Activated naive CD4-positive, alpha-beta T cell (primary cell): ENCODE measurements at places on chromosomes 1 and 21.
A peak's percentile ranks its signal among the peaks of the same experiment; 100 is the strongest.

- no peak for DNase-seq
Observed at GRCh38 chr1:1755852-1756251, 22.4 kb downstream of the NADK start.

DNA sequence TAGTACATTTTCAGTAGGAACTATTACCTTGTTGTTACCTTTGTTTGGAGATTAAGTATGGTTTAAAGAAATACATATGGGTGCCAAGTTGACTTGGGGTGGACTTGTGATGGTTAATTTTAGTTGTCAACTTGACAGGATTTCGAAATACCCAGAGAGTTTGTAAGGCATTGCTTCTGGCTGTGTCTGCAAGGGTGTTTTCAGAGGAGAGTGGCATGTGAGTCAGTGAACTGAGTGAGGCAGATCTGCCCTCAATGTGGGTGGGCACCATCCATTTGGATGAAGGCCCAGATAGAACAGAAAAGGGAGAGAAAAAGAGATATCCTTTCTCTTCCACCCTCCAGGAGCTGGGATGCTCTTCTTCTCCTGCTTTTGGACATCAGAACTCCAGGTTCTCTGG lies 315.5 kb downstream of the GPATCH2 start:
- no peak for DNase-seq

- DNase-seq, result no peak
Observed at GRCh38 chr1:214012418-214012817, 24.6 kb downstream of the PROX1 start.

- DNase-seq, result no peak
Observed at GRCh38 chr1:24920533-24920925, 9.5 kb downstream of the RUNX3 start.

DNA sequence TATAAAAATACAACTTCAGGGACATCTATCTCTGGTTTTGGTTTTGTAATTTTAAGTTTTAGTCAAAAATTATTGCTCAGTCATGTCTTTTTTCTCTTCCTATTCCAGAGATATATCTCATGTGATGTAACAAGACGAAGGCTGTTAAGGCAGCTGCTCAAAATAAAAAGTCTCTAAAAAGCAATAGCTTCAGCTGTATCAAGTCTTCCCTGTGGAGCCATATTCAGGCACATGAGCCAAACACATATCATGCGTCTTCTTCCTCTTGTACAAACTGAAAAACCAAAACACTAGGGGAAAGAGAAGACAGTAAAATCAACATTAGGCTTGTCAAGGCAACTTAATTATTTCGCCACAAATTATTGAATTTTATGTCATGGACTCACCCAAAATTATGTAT lies 240.7 kb downstream of the NRIP1 start:
- no peak for DNase-seq

DNA sequence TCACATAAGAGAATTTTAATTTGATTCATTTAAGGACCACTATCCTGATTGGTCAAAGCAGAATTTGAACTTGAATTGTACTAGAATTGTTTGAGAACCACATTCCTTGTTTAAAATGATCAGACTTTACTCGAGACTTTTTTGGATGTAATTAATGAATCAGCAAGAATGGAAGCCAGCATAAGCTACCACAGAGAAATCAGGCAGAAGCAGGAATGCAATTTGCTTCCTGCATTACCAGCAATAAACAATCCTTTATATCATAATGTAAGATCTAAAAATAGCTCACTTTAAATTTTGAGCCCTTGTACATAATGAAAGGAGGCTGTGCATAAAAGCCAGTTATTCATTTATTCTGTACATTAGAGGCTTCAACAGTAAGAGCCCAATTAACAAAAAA lies 119.8 kb upstream of the BACE2 start:
- no peak for DNase-seq

DNA sequence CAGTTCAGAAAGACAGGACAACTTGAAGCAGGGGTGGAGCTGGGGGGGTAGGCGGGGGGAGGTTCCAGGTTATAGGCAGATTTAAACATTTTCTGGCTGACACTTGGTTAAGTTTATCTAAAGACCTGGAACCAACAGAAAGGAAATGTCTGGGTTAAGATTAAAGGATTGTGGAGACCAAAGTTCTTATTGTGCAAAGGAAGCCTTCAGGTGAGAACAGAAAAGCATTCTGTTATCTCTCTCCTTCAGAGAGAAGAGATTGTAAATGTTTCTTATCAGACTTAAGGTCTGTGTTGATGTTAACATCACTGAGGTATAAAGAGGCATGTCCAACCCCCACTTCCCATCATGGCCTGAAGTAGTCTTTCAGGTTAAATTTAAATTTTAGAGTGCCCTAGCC lies 3.7 kb upstream of the ACADM start:
- DNase-seq, result no peak

DNA sequence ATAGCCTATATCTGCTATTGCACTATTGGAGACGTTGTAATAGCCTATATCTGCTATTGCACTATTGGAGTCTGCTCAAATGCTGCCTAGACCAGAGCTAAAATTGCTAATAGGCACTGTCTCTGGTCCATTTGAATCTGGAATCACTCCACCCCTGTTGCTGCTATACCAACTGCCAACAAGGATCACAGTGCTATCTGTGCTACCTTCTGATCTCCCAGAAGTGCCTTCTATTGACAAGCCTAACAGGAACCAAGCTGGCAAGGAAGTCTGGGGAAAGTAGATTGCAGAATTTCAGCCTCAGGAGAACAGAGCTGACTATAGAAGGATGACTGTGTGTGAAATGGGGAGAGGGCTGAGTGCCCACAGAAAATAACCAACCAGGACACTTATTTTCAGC lies 15.9 kb downstream of the RWDD3 start:
- no peak for DNase-seq

- no peak for DNase-seq
Observed at GRCh38 chr1:30707412-30708360, 15.7 kb downstream of the MATN1 start.

- no peak for DNase-seq
Observed at GRCh38 chr1:109910963-109911798, 532 bp downstream of the CSF1 start.

DNA sequence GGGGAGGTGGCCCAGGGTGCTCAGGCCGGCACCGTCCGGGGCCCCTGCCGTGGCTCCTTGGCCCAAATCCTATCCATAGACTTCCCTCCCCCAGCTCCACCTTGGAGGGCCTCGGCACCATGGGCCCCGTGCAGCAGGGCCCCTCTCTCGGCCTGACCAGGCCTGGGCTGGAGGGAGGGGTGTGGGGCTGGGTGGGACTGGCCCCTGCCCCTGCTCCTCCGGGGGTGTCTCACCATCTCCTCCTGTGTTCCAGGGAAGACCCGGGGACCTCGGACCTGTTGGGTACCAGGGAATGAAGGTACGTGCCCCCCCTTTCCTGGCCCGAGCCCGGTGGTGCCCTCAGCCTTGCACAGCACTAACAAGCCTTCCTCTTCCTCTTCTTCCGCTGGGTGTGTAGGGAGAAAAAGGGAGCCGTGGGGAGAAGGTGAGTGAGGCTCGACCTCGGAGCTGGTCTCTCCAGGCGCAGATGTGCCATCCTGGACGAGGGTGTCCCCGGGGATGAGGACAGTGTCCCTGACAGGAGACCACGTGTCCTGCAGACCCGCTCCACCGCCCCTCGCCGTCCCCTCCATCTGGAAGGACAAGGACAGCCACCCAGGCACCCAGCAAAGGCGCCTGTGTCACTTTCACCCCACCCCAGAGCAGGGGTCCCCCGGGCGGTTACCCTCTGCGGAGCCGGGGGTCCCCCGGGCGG lies 7.9 kb downstream of the COL6A1 start:
- no peak for DNase-seq

DNA sequence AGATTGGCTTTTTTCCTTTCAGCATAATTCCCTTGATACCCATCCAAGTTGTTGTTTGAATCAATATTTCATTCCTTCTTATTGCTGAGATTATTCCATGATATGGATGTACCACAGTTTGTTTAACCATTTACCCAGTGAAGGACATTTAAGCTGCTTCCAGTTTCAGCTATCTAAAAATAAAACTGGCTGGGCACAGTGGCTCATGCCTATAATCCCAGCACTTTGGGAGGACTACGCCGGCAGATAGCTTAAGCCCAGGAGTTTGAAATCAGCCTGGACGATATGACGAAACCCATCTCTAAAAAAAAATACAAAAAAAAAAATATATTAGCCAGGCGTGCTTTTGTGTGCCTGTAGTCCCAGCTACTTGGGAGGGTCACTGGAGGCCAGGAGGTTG lies 32.6 kb downstream of the SEMA6C start:
- no peak for DNase-seq

DNA sequence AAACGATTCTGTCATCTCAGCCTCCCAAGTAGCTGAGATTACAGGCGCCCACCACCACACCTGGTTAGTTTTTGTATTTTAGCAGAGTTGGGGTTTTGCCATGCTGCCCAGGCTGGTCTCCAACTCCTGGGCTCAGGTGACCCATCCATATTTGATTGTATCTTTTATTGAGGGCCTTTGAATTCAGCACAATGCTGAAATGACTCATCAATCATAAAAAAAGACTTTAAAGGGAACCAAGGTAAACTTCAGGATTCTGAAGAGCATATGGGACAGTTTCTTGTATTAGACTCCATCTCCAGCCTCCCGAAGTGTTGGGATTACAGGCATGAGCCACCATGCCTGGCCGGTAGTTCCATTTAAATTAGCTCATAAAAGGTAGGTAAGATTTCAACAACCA lies 232.2 kb downstream of the SETD4 start:
- DNase-seq, result no peak

DNA sequence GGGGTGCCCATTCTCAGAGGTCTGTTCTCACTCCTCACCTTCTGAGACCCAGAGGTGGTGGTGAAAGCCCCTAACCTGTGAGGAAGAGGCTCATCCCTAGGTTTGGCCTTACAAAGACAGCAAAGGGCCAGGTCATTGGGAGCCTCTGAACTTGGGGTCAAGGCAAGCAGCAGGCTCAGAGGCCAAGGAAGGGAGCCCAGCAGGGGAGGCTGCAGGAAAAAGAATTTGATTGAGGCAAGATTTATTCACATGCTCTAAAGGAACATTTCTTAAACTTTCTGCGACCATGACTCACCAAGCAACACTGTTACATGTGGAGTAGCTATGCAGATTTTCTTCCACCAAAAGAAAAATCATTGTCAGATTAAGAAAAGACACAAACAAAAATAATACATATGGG lies 132.5 kb upstream of the SYT6 start:
- DNase-seq, result no peak

DNA sequence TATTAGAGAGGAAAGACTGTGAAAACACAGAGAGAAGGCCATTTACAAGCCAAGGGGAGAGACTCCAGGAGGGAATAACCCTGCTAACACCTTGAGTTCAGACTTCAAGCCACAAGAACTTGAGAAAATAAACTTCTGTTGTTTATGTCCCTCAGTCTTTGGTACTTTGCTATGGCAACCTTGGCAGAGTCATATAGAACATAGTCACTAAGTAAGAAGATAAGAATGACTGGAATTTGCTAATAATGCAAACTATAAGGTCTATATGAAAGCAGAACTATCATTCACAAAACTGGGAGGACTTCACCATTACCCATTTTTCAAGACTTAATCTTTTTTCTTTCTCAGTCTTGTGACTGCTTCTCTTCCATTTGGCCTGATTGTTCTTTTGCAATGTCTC lies 767.3 kb upstream of the ADAMTS5 start:
- DNase-seq, result no peak

DNA sequence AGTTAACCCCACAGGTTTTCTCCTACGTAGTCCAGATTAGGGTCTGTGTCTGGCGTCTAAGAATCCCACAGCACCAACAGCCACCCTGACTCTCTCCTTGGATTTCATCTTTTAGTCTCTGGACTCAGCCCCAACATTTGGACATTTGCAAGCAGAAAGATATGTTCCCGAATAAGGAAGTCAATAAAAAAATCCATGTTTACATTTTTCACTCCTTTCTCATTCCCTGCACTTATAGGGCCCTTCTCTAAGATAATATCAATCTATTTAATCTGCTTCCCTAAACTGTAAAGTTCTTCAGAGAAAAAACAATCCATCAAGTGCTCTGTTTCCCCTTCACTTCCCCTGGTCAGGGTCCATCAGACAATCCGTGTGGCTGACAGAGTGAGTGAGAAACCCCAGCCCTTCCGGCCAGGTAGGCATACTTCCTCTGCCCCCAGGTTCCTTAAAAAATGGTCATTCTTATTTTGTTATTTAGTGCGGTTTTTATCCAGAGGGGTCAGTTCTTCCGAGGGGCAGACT lies 105.9 kb upstream of the CDC42BPA start:
- DNase-seq, result no peak

DNA sequence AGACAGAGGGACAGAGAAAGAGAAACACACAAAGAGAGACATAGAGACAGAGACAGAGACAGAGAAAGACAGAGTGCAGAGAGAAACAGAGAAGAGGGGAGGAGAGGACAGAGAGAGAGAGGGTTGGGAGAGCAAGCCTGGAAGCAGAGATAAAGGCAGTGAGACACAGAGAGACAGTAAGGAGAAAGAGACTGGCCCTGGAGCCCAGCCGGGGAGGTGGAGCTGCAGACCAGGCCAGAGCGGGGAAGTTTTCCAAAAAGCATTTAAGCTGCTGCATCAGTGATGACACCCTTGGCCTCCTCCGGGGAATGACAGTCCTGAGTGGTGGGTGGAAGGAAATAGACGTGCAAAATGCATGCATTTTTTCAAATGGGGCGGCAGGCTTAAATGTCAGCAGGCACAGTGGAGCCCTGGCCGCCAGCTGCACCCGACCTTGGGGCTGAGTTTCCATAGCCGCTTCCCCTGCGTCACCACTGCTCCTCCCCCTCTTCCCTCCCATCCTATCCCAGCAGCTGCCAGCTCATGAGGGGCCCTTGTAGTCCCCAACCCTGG lies 95.4 kb upstream of the KLHDC7A start:
- DNase-seq, result no peak

GRCh38 chr1:87508247-87508787 lies 179.6 kb downstream of the LMO4 start:
- DNase-seq, result no peak

GRCh38 chr21:21165063-21165645 lies 166.9 kb downstream of the NCAM2 start:
- DNase-seq, result no peak

DNA sequence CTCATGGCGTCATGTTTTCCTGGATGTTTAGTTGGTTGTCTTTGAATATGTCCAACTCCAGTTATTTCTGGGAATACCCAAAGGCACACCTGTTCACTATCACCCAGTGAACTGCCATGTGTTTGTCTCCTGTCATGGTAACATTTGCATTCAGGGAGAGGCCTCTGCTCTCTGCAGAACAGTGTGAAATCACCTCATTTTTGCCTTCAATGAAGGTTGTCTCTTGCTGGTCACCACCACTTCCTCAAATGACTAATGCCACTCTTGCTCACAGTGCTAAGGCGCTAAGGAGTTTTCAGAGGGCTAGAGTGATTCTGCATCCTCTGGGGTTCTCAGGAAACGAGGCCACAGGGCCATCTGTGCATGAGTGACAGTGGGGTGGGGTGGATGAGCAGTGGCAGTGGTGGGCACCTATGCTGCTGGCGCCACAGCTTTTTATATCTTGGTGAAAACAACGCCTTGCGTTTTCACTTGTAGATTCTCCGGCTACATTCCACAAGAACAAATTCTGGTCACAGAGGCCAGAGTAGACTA lies 60.0 kb upstream of the ATP5PO start:
- peak; percentile 13 for DNase-seq

GRCh38 chr1:32876341-32877210 lies 5.9 kb upstream of the FNDC5 start:
- DNase-seq, result peak; percentile 36

DNA sequence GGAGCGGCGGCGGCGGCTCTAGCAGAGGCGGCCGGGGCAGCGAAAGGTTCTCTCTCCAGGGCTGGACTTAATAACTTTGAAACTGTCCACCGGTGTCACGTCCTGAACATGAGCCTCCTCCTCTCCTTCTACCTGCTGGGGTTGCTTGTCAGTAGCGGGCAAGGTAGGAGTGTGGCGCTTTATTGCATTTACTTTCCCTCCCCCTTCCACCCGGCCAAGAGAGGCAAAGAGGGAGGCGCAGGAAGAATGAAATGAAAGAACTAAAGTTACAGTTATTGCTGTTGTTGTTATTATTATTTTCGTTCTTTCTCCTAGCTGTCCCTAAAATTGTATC lies 214 bp downstream of the NCAM2 start:
- DNase-seq, result no peak
